ENCODE measurements at places on chromosomes 13 and 19.

GRCh38 chr19:40752257-40752781, 1.3 kb downstream of the SNRPA start:
- DNase-seq, result no peak

- DNase-seq, result no peak
Measured at GRCh38 chr13:104526561-104526960, 1460.3 kb upstream of the SLC10A2 start.

- no peak for DNase-seq
Measured at GRCh38 chr13:79312340-79312855, 93.7 kb downstream of the RBM26 start.

GRCh38 chr13:38674208-38674607, 12.7 kb upstream of the FREM2 start:
- no peak for DNase-seq

DNA sequence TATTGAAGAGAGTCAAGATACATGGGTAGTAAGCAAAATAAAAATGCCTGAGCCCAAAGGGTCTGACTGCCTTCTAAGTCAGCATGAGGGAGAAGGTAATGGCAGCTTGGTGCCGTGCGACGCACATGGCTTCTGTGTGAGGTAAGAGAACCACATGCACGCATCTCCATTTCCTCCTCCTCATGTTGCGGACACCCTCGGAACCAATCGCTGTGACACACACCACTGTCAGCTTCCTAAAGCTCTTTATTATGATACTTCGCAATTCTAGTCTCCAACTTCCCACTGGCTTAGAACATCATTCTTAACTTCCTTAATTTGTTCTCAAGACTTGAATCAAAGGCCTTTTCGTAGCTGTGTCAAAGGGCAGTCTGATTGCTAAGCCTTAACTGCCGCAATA, 170.1 kb downstream of the OXGR1 start:
- no peak for DNase-seq

GRCh38 chr13:95233026-95233635, 68.1 kb downstream of the ABCC4 start:
- DNase-seq, result no peak

DNA sequence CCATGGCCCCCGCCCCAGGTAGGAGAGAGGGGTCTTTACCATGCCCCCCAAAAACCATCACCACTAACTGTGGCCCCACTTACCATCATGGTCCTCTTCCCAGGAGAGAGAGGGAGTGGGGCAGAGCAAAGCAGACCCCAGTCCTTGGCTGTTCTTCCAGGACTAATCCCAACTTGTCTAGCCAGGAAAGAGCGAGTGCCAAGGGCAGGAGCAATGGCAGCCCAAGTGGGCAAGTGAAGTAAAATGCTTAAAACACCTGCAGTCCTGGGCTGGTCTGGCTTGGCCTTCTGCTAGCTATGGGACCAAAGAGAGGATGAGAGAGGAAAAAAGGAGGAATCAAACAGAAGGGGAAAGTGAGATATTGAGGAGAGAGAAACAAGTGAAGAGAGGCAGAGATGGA, 17.9 kb downstream of the ZSWIM4 start:
- no peak for DNase-seq

GRCh38 chr13:36897054-36897616, 22.9 kb downstream of the SMAD9 start:
- no peak for DNase-seq

- no peak for DNase-seq
Measured at GRCh38 chr13:46953331-46953730, 56.5 kb upstream of the HTR2A start.

- no peak for DNase-seq
Measured at GRCh38 chr19:42166316-42166715, 34.1 kb upstream of the POU2F2 start.

DNA sequence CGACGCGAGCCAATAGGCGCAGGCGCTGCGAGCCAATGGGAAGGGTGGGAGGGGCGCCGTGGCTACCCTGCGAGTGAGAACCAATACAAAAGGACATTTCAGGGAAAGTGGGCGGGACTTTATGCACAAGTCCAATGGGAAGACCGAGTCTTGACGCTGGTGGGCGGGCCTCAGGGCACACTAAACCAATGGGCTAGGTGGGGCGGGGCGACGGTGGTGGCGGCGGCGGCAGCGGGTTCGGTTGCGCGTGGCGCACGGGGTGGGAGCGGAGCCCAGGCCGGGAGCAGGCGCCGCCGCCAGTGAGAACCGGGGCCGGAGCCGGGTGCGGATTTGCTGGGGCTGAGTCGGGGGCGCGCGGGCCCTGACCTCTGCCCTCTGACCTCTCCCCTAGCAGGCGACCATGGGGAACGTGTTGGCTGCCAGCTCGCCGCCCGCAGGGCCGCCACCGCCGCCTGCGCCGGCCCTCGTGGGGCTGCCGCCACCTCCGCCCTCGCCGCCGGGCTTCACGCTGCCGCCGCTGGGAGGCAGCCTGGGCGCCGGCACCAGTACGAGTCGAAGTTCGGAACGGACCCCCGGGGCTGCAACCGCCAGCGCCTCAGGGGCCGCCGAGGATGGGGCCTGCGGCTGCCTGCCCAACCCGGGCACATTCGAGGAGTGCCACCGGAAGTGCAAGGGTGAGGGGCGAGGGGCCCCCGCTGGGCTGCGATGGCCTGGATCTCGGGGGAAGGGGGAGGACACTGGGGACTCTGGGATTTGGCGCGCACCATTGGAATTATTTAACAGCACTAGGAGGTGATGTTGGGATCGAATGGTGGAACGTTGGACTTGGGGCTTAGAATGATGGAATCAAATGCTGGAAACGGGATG, at the start of gene TOMM40:
TOMM40 (plus strand) TSS at position 239 of the 867 bp plus-strand sequence; CDS start at position 401, 162 bp downstream.
- peak; percentile 99 for DNase-seq
